Activated CD4-positive, alpha-beta T cell treated with anti-CD3 and anti-CD28 coated beads, Interleukin-2, amount 10 ng/mL, durations not matched to agents 7 days and 5 days (primary cell): ENCODE measurements at places on chromosomes 11 and 22. TPM values are rescaled to one million over a fixed set of nuclear protein-coding genes. Genes with fewer than 3 reads are reported as not detected.
A peak's percentile ranks its signal among the peaks of the same experiment; 100 is the strongest.

- peak; percentile 16 for DNase-seq
- H3K4me3 ChIP-seq, result no peak overlapping the region
- H3K27ac ChIP-seq, result no peak overlapping the region
- no peaks in the 10 kb centered on the region for H3K4me1 ChIP-seq
- no peaks in the 10 kb centered on the region for H3K36me3 ChIP-seq
Measured at GRCh38 chr11:8219257-8220021, 44.2 kb downstream of the LMO1 start.

DNA sequence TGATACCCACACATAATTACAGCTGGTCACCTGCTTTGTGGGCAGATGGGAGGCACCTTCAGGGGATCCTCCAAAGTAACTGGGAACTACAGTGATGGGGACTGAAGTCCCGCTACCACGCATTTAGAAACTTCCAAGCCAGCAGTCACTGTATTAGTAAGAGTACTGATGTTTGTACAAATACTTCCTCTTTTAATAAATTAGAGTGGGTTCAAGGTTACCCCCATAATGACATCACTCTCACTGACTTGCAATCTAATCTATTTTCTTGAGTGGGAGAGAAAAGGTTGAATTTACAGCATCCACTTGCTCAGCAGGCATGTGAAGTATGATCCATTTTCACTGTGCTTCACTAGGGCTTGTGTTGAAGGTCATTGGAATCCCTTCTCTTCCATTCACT lies 72.1 kb upstream of the TIMP3 start:
- no peak for DNase-seq
- peaks cover 1% of the 10 kb centered on the region for H3K4me1 ChIP-seq
- no peak overlapping the region for H3K27ac ChIP-seq
- peaks cover 11% of the 10 kb centered on the region for H3K27me3 ChIP-seq
- no peak overlapping the region for H3K4me3 ChIP-seq
- H3K36me3 ChIP-seq, result no peaks in the 10 kb centered on the region

- no peak overlapping the region for H3K4me3 ChIP-seq
- no peak for DNase-seq
Measured at GRCh38 chr11:92204731-92205130, 19.9 kb upstream of the FAT3 start.

DNA sequence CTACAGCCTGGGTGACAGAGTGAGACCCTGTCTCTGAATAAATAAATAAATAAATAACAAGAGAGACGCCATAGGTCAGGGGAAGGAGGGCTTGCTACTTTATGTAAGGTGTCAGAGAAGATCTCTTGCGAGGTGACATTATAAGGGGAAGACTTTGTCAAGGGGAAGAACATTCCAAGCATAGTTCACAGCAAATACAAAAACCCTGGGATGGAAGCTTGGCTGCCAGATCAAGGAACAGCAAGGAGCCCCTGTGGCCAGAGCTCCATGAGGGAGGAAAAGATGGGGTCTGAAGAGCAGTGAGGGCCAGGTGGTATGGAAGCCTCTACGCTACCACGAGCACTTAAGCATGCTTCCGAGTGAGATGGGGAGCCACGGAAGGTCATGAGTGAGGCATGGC lies 62.3 kb downstream of the AHNAK start:
- no peak overlapping the region for H3K4me3 ChIP-seq
- H3K27me3 ChIP-seq, result no peaks in the 10 kb centered on the region
- no peaks in the 10 kb centered on the region for H3K36me3 ChIP-seq
- H3K4me1 ChIP-seq, result no peaks in the 10 kb centered on the region

- H3K4me3 ChIP-seq, result no peak overlapping the region
- peaks cover 8% of the 10 kb centered on the region for H3K27me3 ChIP-seq
- DNase-seq, result no peak
- no peak overlapping the region for H3K27ac ChIP-seq
Measured at GRCh38 chr11:20010156-20010850, 150.0 kb downstream of the DBX1 start.

DNA sequence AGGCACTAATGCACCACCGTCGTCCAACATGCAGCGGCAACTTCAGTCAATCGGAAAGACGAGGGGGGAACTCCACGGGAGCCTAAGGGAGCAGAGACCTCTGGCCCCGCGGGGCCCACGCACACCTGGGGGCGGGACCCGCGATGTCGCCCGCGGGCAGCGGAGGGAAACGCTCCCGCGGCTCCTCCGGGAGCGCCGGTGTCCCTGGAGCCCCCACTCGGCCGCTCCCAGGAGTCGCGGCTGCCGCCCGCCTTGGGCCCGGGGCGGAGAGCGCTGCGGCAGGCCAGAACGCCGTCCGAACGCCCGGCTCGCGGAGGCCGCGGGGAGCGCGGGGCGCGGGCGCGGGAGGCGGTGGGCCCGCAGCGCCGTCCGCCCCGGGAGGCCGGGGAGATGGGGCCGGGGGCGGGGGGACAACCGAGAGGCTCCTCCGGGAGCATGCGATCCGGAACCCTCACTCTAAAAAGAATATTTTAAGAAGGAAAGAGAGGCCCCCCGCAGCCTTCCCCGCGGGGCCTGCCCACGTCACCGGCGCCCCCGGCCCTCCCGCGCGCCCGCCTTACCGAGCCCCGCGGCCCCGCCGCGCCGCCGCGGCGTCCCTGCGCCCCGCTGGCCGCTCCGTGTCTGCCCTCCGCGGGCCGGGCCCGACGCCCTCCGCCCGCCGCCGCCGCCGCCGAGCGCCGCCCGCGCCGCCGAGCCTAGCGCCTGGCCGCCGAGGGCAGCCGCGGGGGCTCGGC lies 86.6 kb upstream of the ARHGAP32 start:
- peak overlapping the region; percentile 81 for H3K4me3 ChIP-seq
- H3K36me3 ChIP-seq, result peaks cover 1% of the 10 kb centered on the region
- no peak for DNase-seq
- H3K4me1 ChIP-seq, result peaks cover 40% of the 10 kb centered on the region
- H3K27me3 ChIP-seq, result peaks cover 15% of the 10 kb centered on the region

GRCh38 chr11:6022956-6023355 lies 7.6 kb downstream of the OR56A1 start:
- no peak overlapping the region for H3K27ac ChIP-seq
- H3K4me3 ChIP-seq, result no peak overlapping the region
- no peaks in the 10 kb centered on the region for H3K4me1 ChIP-seq

GRCh38 chr11:76069001-76069400 lies 137.3 kb downstream of the WNT11 start:
- H3K27ac ChIP-seq, result no peak overlapping the region
- H3K4me1 ChIP-seq, result no peaks in the 10 kb centered on the region
- peaks cover 18% of the 10 kb centered on the region for H3K36me3 ChIP-seq
- no peak overlapping the region for H3K4me3 ChIP-seq

GRCh38 chr11:129996113-129996870 lies 6.3 kb downstream of the PRDM10 start:
- no peaks in the 10 kb centered on the region for H3K27me3 ChIP-seq
- no peak overlapping the region for H3K4me3 ChIP-seq
- H3K27ac ChIP-seq, result no peak overlapping the region
- H3K36me3 ChIP-seq, result peaks cover 16% of the 10 kb centered on the region

DNA sequence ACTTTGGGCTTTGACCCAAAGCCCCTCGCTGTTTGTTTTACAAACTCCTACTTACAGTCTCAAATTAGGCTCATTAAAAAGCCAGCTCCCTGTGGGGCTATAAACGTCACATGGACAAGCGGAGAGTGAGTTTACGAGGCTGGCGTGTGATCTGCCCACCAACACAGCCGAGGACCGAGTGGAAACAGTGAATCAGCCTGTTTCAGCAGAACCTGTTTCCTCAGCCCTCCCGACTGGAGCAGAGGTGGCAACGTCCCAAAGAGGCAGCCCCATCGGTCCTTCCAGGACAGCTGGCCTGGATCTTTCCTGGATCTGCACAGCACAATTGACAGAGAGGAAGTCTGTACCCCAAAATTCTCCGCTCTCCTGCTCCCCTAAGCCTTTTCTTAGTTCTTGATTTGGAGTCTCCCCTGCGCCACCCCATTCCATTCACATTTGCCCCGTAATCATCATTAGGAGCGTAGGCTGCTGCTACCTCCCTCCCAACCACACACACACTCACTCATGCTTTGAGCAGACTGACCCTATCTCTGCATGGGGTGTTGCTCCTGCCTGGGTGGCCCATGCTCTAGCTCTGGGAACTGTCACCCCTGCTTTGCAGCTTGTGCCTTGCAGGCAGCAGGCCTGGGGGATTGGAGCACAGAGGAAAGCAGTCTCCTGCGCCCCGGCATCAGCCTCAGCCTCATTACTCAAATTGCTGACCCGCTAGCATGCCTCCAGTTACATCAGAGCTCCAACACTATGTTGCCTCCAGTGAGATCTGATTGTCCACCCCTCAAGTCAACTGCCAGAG lies 117.8 kb downstream of the NAT10 start:
- H3K27ac ChIP-seq, result no peak overlapping the region
- peaks cover 6% of the 10 kb centered on the region for H3K27me3 ChIP-seq
- no peaks in the 10 kb centered on the region for H3K4me1 ChIP-seq
- no peaks in the 10 kb centered on the region for H3K36me3 ChIP-seq
- no peak overlapping the region for H3K4me3 ChIP-seq

GRCh38 chr22:27253108-27253902 lies 548.3 kb downstream of the MN1 start:
- no peaks in the 10 kb centered on the region for H3K4me1 ChIP-seq
- H3K27me3 ChIP-seq, result no peaks in the 10 kb centered on the region
- H3K36me3 ChIP-seq, result no peaks in the 10 kb centered on the region
- DNase-seq, result no peak

DNA sequence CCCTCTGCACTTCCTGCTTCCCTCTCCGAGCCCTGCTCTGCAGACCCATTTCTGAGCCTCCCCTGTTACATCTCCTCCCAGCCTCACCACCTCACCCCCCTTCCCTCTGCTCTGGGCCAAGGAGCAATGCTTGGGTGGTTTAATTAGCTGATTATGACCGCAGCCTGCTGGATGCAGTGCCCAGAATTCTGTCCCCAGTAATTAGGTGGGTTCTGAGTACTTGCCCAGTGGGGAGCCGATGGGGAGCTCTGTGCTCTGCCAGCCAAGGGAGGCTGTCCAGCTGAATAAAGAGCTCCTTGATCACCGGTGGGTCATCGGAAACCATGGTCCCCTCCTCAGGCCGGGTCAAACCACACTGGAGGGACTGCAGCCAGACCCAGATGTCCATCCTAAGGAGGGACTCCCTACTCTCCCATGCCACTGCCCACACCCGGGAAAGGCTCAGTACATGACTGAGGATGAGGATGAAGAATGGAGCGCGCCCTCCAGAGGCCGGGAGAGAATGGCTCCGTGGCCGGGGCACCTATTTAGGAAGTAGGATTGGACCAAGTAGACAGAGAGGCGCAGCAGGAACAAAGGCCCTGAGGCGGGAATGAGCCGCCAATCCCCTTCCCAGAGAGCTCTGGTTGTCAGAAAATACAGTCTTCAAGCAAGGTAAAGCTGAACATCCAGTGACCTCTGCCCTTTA lies 9.1 kb downstream of the ARRB1 start:
- no peaks in the 10 kb centered on the region for H3K27me3 ChIP-seq
- peaks cover 91% of the 10 kb centered on the region for H3K4me1 ChIP-seq
- DNase-seq, result no peak
- H3K27ac ChIP-seq, result peak overlapping the region; percentile 37
- peaks cover 4% of the 10 kb centered on the region for H3K36me3 ChIP-seq

DNA sequence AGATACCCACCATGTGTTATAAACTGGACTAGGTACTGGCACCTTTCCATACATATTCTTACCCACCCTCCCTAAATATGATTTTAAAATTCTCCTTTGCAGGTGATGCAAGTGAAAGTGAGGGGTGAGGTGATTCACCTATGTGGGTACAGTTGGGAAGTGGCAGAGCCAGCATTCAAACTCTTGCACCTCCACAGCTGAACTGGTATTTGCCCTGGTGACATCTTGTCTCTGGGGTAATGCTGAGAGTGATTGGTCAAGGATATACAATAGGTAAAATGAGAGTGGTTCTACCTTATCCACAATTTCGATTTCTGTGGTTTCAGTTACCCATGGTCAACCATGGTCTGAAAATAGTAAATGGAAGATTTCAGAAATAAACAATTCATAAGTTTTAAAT lies 288.2 kb downstream of the MIAT start:
- no peak overlapping the region for H3K27ac ChIP-seq
- H3K4me3 ChIP-seq, result no peak overlapping the region
- H3K36me3 ChIP-seq, result no peaks in the 10 kb centered on the region
- no peak for DNase-seq
- H3K27me3 ChIP-seq, result peaks cover under 1% of the 10 kb centered on the region

- H3K27me3 ChIP-seq, result peaks cover 19% of the 10 kb centered on the region
- H3K36me3 ChIP-seq, result no peaks in the 10 kb centered on the region
- no peak overlapping the region for H3K4me3 ChIP-seq
- no peak for DNase-seq
Measured at GRCh38 chr11:2237457-2238238, 32.7 kb downstream of the ASCL2 start.

- H3K36me3 ChIP-seq, result no peaks in the 10 kb centered on the region
- H3K27ac ChIP-seq, result no peak overlapping the region
- H3K4me1 ChIP-seq, result peaks cover 6% of the 10 kb centered on the region
- H3K27me3 ChIP-seq, result no peaks in the 10 kb centered on the region
Measured at GRCh38 chr11:113690619-113691569, 15.2 kb downstream of the TMPRSS5 start.

The ZFTA gene
- total RNA-seq, result 1.1 TPM

The NCAM1 gene
- total RNA-seq, result 0.42 TPM

The APOBEC3A gene
- total RNA-seq, result not detected

The CSRP3 gene
- total RNA-seq, result not detected

The FAM227A gene
- not detected for total RNA-seq

The CACNA1I gene
- total RNA-seq, result 8.4 TPM

The RAB38 gene
- 1.9 TPM for total RNA-seq
